Stimulated activated CD8-positive, alpha-beta memory T cell treated with anti-CD3 and anti-CD28 coated beads, Interleukin-4, amount 100 ng/mL, for 1 hour (primary cell): ENCODE measurements at places on chromosomes 12 and 14.

GRCh38 chr12:77963576-77964178, 133.0 kb downstream of the NAV3 start:
- DNase-seq: no peak

DNA sequence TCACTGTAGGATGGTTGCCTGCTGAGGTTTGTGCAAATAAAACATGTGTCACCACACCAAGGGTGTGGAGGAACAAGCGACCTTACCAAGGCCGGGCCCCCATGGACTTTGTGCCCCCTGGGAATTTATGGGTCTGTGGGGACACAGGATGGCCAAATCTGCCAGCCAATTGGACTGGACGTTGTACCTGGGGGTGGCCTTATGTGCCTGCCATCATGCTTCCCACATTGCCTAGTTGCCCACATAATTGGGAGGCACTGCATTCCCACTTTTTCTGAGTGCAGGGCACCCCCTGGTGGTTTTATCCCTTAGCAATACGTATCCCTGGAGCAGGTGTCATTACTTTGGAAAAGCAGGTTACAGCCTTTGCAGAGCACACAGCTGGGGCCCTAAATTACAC, 92.6 kb upstream of the TMPO start:
- DNase-seq: no peak

DNA sequence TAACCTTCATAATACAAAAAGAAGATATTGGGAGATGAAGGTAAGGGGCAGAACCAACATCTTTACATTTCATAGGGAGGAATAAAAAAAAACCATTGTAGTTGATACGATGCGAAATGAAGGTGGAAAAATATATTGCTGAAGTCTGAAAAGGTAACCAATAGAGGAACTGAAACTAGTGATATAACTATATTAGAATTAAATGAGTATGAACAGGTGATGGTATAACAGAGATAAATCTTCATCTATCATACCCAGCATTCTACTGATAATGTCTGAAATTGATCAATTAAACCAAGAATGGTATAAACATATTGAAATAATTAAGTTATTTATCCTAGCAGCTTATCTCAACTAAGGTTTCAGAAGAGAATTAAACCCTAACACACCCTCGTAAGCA, 332.1 kb downstream of the NELL2 start:
- no peak for DNase-seq

GRCh38 chr14:72880820-72881219, 13.1 kb downstream of the DPF3 start:
- no peak for DNase-seq

- DNase-seq: no peak
These were observed 10.1 kb upstream of the C14orf39 start for GRCh38 chr14:60495946-60496345.

DNA sequence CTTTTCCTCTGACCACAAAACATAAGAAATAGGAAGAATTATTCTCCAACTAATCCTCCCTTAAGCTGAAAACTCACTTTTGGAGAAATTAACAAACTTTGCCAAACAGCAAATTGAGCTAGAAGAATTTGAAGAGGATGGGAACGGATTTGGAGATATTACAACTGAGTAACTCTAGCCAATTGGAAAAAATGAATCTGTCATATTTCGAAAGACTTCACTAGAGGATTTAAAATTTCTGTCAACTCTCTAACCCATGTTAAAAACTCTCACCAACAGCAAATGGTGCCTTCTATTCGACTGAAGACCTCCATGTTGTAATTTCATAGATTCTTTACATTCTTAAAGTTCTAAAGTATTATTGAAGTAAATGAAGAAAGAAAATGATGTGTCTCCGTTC, 414.2 kb downstream of the RMST start:
- DNase-seq: no peak

DNA sequence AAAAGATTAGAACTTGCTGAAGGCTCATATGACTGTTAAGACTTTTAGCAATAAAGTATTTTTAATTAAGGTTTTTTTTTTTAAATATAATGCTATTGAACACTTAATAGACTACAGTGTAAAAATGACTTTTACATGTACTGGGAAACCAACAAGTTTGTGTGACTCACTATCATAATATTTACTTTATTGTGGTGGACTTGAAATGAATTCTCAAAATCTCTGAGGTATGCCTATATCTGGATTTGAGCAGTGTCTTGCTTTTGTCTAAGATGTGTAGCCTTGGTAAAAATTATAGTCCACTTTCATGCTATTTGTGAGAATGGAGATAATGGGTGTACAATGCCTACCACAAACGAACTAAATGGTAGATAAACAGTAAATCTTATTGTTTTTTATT, 33.9 kb upstream of the NAV3 start:
- no peak for DNase-seq

DNA sequence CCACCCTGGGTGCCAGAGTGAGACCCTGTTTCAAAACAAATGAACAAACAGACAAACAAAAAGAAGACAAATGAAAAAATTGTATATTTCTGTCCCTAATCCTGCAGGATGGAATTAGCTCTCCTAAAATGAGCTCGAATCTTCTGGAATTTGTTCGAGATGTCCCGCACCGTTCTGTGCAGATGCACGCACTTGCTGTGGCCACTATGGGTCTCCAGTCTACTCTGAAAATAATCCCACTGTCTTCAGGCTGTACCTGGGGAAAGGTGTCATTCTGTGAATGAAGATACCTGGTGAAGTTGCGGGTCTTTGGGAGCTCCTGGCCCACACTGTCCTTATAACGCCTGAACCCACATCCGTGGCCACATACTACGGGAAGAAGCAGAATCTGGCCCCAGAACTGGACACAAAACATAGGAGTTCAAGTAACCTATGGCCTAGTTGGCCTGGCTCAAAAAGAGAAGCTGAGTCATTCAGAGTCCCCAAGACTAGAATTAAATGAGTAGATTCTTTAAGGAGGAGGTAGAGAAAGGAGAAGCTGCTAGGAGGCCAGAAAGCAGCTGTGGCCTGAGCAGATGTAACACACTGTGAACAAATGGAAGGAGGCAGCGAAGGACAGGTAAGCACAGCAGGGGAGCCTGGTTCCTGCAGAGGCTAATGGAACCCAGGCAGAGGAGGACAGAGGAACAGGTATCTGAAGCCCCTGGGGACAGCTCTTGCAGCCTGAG, 108.6 kb downstream of the FOXN3 start:
- no peak for DNase-seq
